ENCODE measurements at places on chromosomes 4 and X.

GRCh38 chr4:98691588-98691987 is 33.2 kb upstream of the TSPAN5 start:
- no peak for DNase-seq

DNA sequence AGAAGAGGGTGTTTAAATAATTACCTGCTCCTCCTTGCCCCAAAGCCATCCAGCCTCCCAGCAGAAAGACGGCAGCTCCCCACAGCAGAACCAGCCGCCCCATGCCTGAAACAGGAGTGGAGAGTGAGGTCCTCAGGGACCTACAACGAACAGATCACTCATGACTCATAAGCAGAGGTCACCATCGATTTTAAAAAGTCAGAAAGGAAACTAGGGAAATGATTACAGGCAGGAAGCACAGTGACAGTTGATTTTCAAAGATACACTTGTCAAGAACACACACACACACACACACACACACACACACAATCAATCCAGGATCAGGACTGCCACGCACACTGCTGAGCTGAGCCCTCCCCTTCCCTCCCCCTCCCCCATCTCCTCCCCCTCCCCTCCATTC is at the start of gene CRLF2:
TSS of gene CRLF2 (minus strand) at position 118 of the 400 bp plus-strand sequence. CDS start at position 103, 15 bp downstream.
- peak; percentile 26 for DNase-seq

- no peak for DNase-seq
Measured at GRCh38 chrX:28848707-28849106, 261.5 kb downstream of the IL1RAPL1 start.

GRCh38 chr4:80454556-80454955 is 119.0 kb downstream of the CFAP299 start:
- DNase-seq = no peak

GRCh38 chrX:134551376-134552048 is 91.5 kb downstream of the HPRT1 start:
- DNase-seq = no peak

DNA sequence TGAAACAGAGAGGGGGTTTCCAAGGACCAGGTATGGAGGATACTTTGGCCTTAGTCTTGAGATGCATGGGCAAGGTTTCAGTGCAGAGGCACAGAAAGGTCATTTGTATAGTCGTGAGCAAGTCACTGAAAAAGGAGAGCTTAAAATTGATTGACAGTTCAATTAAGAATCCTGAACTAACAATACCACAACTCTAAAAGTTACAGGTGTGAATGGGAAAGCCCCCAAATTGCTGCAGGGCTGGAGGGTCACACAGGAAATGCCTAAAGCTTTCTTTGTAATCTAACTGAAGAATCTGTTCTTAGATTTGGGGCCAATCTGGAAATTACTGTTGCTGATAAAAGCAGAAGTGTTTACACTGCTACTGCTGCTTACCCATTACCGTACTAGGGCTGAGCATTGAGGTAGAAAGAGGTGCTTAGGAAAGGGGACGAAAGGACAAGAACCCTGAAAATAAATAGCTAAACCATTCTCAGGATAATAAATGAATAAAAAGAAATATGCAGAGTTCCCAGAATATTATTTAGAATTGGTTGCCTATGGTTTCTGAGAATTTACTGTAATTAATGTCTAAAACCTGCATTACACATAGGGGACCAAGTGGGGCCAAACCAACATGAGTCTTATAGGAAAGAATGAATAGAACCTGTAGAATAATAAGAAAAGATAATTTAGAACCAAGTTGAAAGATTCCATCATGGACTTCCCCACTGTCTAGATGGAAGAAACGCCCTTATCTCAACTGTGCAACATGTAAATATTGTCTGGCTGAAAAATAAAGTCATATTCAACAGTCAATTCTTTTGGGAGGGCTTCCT is 91.9 kb upstream of the PPP1R2C start:
- DNase-seq = no peak

- no peak for DNase-seq
Measured at GRCh38 chr4:94843216-94843615, 85.5 kb downstream of the BMPR1B start.

DNA sequence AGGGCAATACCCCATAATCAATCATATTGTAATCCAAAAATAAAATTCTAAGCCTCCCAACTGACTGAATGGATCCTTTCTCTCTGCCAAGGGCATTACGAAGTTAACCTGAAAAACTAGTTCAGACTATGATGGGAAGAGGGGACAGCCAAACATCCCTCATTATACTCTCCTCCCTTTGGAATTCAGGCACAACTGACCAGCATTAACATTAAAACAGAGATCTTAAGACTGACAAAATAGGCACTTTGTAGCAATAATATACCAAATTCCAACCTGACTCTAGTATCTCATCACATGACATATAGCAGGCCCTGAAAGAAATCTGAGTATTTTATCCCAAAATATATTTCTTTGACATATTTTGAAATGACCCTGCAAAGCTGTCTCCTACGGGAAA is 55.0 kb upstream of the SPP1 start:
- no peak for DNase-seq

- DNase-seq = no peak
Measured at GRCh38 chrX:71067712-71068043, 456 bp downstream of the SNX12 start.

- DNase-seq = no peak
Measured at GRCh38 chr4:37827802-37828321, 1.4 kb downstream of the PGM2 start.

GRCh38 chr4:138632856-138633579 is 382.6 kb upstream of the NOCT start:
- DNase-seq = no peak

- DNase-seq = no peak
Measured at GRCh38 chrX:131821945-131822622, 201.0 kb upstream of the STK26 start.

- no peak for DNase-seq
Measured at GRCh38 chr4:80875642-80876041, 154.9 kb upstream of the BMP3 start.

DNA sequence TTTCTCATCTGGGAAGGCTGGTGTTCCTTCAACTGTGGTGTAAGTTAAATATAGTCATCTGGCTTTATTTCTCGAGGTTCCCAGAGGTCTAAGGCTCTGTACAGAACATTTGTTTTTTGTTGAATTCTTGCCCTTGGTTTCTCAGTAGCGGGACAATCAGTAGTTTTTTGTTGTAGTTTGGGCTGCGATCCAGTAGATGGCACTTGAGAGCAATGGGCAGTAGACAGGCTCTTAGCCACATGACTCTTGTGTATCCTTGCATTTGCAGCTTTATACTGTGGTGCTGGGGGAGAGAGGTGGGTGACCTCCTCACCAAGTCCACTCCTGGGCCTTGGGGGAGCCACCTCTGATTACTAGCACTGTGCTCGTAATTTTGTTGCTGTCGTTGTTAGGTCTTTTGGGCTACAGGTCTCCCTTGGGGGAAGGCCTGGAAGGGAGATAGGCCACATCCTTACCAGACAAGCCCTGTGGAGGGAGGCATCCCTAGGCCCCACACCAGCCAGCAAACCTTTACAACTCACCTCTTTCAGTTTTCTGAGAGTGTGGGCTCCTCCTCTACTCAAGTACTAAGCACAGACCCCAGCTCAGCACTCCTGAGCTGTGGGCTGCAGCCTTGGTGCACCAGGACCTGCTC is 8.1 kb downstream of the ETDB start:
- no peak for DNase-seq

GRCh38 chr4:113810906-113811305 is 49.4 kb upstream of the CAMK2D start:
- no peak for DNase-seq

Data from H54 (cell line).